ENCODE measurements at places on chromosomes 4 and X.

GRCh38 chr4:83362492-83363329, 28.1 kb upstream of the HPSE start:
- DNase-seq, result no peak

DNA sequence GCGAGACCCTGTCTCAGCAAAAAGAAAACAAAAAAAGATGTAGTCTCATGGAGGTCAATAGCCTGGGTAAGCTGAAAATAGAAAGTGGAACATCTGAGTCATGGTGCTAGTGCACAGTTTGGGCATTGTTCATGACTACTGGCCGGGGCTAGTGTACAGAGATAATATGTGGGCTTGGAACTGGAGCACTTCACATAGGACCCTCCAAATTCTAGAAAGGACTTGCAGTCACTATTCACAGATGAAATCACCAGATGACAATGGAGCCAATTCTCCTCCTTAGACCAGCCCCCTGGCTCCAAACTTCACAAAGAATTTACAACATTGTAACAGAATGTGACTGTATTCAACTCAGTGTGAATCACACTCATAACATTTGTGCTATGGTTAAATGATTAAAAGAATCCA, 367.8 kb upstream of the SLC7A11 start:
- DNase-seq, result peak; percentile 12

DNA sequence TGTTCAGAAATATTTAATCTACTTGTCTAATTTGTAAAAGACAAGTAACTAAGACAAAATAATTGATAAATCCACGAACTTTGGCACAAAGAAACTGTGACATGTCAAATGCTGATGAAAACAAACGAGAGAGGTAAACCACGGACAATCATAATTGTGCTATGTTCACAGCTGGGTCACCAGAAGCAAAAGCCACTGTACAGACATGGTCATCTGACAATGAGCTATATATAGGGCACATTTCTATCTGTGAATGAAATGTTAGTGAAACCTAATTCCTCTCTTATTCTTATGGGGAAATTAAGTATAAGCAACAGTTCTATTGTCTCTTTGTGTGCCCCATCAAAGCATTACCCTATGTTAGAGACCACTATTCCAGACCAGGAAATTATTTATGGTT, 444.0 kb upstream of the TRAM1L1 start:
- no peak for DNase-seq

DNA sequence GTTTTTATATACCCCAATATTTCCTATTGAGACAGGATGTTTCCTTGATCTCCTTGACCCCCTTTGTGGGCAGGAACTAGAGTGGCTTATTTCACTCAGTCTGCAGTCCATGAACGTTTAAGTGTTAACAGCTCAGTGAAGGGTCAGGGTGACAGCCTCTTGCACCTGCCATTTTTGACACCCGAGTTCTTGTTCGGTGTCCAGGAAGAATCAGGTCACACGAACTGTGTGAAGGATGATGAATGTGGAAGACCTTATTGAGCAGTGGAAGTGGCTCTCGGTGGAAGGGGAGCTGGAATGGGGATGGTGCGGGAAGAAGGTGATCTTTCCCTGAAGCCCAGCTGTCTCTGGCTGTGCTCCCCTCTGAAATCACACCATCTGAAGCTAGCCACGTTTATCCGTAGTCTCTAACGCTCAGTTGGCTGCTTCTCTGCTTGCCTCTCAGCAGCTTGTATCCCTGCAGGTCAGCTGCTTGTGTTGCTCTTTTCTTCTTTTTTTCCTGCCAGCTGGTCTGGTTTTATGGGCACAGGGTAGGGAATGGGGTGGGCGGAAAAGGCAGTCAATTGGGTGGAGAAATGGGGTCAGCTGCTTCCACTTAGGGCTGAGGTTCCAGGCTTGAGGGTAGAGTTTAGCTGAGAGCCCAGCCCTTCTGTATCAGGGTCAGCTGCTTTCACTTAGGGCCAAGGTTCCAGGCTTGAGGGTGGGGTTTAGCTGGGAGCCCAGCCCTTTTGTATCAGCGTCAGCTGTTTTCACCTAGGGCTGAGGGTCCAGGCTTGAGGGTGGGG, 29.0 kb upstream of the CCNG2 start:
- DNase-seq, result no peak

GRCh38 chrX:4663085-4663484, 949.6 kb upstream of the PRKX start:
- DNase-seq, result no peak

- no peak for DNase-seq
Measured at GRCh38 chrX:44944894-44945293, 71.9 kb downstream of the KDM6A start.

GRCh38 chr4:17510582-17510981, 1.3 kb downstream of the QDPR start:
- DNase-seq, result no peak

DNA sequence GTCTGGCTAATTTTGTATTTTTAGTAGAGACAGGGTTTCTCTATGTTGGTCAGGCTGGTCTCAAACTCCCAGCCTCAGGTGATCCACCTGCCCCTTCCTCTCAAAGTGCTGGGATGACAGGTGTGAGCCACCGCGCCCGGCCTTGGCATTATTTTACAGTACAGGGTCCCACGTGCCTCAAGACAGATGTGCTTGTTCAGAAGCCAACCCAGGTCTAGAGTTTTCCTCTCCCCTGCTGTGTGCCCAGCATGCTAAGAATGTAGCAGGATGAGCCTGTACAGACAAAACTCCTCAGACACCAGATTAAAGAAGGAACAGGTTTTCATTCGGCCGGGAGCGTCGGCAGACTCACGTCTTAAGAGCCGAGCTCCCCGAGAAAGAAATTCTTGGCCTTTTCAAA, 42.2 kb downstream of the CRLF2 start:
- DNase-seq, result no peak
